Fibroblast of lung (primary cell): ENCODE measurements at places on chromosomes 6 and 20. TPM values are rescaled to one million over a fixed set of nuclear protein-coding genes. Genes with fewer than 3 reads are reported as not detected.

BHLHE23 gene
- polyA plus RNA-seq = not detected in 2 replicates

GRCh38 chr6:48541649-48542048 is 430.7 kb upstream of the PTCHD4 start:
- DNase-seq = no peak

DNA sequence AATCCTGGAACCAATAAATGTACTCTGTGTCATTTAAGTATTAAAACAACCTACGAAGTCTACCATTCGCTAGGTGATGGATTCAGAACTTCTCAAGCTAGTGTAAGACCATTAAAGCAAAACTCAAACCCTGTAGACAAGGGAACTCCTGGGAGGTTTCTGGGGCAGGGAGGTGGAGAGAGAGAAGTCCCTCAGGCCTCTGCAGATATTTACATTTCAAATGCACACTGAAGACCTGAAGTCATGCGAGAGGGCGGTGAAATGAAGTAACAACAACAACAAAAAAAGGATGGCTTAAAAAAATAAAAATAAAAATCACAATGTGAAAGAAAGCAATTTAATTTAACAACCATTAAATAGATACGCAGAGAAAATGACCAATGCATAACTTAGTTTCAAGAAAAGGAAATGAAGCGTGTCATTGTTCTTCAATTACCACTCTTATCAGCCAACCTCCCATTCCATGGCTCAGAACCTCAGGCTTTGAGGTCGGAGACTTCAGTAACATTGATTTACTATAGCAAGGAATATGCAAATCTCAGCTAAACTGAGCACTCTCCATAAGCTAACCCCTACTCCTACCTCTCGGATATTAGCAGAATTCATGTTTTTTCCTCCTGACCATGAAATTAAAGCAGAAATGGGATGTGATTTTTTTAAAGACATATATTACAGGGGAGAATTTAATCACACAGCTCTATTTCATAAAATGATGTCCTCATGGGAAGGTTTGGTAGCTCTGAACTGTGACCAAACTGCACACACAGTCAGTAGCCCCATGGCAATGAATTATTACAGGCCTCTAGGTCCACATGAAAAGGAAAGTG is 140.6 kb downstream of the KIF16B start:
- no peak for DNase-seq

ADGRG6 gene
- 23.4 and 67.2 TPM in 2 replicates for polyA plus RNA-seq

DNA sequence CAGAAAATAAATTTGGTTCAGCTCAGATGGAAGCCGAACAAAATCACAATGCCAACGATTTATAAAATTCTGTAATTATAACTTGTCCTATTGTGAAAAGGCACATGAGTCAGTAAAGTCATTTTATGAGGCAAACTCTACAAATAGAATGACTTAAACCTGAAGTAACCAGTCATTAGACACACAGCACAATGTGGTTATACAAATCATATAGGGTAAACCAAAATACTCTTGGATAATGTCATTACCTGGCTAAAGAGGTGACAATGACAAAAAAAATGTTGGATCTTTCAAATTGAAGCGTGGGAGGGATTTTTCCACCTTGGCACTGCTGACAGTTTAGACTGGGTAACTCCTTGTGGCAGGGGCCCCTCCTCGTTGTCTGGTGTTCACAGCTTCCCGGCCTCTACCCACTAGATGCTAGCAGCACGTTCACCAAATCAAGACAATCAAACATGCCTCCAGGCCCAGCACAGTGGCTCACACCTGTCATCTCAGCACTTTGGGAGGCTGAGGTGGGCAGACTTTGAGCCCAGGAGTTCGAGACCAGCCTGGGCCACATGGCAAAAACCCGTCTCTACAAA is 5.0 kb downstream of the ANKRD60 start:
- no peak for DNase-seq

- DNase-seq = no peak
These were observed 21.2 kb downstream of the KIF16B start for GRCh38 chr20:16552015-16552414.

DNA sequence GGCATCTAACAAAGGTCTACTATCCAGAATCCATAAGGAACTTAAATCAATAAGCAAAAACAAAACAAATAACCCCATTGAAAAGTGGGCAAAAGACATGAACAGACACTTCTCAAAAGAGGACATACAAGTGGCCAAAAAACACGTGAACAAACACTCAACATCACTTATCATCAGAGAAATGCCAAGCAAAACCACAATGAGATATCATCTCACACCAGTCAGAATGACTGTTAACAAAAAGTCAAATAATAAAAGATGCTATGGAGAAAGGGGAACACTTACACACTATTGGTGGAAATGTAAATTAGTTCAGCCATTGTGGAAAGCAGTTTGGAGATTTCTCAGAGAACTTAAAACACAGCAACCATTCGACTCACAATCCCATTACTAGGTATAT is 19.4 kb upstream of the VNN1 start:
- DNase-seq = no peak

DNA sequence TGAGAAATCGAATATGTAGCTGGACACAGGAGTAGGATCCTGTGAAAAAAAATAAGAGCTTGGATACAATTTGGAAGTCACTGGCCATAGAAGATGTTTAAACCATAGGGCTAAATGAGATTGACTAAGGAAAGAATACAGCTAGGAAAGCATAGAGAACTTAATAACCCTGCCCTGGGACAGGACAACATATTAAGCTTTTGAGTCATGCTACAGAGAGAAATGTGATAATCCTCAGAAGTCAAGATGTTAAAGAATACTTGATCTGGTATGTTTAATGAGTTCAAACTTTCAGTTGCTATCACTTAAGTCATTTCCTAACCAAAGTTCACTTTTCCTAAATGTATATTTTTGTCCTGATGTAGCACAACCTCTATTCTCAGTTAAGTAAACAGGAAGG is 154.6 kb upstream of the TSHZ2 start:
- no peak for DNase-seq

GRCh38 chr6:127592964-127593363 is 16.0 kb downstream of the C6orf58 start:
- no peak for DNase-seq

DNA sequence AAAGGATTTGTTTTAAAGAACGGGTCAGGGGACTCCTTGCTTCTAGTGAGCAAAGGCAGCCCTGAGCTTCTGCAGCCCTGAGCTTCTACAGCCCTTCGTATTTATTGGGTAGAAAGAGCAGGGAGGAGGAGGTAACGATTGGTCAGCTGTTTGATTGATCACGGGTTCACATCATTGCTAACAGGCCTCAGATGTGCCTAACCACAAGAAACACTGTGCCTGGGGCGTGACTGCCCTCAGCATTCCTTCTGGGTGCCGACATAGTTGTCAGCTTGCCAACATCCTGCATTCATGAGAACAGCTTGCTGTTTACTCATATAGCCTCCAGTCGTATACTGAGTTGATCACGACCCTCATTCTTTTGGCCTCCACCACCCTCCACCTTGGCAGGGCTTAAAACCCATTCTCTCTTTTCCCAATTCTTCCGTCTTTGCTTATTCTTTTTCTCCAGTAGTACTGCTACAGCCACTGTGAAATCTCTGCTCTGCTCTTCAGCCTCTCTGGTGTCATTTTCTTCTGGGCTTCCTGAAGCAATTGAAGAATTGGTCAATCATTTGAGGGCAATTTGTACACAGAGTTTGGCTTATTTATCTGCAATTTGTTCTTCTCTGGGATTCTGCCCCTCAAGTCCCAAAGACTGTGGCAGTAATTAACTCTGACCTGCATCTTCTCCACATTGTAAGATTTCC is 25.4 kb upstream of the NOP56 start:
- peak; percentile 54 for DNase-seq

ARMH2 gene
- not detected in 2 replicates for polyA plus RNA-seq

CUTA gene
- polyA plus RNA-seq = 264 and 347 TPM in 2 replicates

GRCh38 chr6:131966443-131966842 is 15.3 kb upstream of the CCN2 start:
- DNase-seq = peak; percentile 91

- no peak for DNase-seq
These were observed 13.0 kb downstream of the PXDC1 start for GRCh38 chr6:3738381-3739131.

DNA sequence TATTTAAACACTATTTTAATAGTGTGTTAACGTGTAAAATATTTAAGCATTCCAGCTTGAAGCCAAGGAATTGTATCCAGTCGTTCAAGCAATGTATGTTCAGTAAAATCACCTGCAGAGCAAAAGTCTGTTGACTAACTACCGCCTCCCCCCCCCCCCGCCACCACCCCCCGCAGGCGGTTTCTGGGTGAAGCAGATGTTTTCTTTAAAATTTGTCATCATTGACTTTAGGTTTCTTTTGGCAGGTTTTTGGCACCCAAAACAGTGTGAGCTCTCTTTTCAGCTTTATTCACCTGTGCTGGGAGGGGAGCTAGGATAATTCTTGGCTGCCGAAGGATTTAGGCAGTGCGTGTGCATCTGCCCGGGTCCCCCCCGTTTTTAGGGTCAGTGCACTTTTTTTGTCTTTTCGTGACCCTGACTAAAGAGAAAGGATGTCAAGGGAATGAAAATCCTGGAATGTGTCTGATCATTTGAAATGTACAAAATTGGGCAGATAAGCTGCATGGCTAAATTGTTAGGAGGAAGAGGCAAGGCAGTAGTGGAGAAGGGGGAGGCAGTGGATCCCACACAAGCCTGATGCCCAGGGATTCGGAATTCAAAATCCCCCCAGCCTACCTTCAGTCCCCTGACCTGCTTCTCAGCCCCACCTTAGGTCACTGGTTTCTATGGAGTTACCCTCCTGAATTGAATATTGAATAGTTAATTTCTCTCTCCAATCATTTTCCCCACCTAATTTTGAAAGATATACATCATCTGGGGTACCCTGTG is 1.1 kb downstream of the EDN1 start:
- no peak for DNase-seq

SKIC2 gene
- 21.6 and 29.9 TPM in 2 replicates for polyA plus RNA-seq

BPIFB4 gene
- not detected in 2 replicates for polyA plus RNA-seq

SLC22A3 gene
- 0.03 TPM in 2 replicates for polyA plus RNA-seq

C20orf144 gene
- polyA plus RNA-seq = 0.10 and 0.20 TPM in 2 replicates

GRCh38 chr6:16681260-16681873 is 79.9 kb downstream of the ATXN1 start:
- peak; percentile 97 for DNase-seq

PGC gene
- not detected in 2 replicates for polyA plus RNA-seq

DNA sequence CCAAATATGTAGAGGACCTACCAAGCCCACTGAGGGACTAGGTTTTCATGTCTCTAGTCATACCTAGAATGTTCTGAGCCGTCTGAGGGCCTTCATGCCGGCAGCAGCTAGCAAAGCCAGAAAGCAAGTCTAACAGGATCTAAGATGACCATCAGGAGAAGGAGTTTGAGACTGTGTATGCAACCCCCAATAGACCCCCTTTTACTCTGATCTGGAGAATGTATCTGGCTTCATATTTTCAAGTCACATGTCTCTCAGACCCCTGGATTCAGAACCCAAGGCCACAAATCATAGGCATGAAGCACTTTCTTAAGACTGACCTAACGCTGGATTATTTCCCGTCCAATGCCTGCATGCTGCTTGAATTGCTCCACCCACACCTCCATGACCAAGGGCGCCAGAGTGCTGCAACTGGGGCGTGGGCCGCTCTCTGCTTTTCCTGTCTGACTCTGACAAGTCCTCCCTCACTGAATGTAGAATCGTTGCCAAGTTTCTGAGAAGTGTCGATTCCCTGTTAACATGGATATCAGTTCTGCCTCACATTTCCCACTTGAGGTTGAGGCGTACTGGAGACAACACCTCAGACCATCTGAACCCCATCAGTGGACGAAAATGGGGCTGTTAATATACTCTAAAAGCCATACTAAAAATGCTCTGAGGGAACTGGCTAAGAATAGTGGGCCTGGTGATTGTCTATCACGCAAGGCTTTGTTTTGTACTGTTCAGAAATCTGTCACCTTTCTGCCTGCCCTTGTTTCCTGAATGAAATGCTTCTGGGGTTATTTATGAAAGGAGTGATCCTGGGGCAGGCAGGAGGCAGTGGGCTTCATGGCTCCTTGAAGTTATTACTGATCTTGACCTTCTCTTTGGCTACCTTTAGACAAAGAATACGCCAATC is 23.9 kb upstream of the ASXL1 start:
- peak; percentile 8 for DNase-seq
